ENCODE measurements at places on chromosomes 4 and X. TPM values are rescaled to one million over a fixed set of nuclear protein-coding genes. Genes with fewer than 3 reads are reported as not detected.

- peaks cover 7% of the 10 kb centered on the region for H3K27me3 ChIP-seq
- peaks cover 15% of the 10 kb centered on the region for H3K4me1 ChIP-seq
- no peak for DNase-seq
- H3K36me3 ChIP-seq: no peaks in the 10 kb centered on the region
- no peak overlapping the region for H3K4me3 ChIP-seq
Observed at GRCh38 chr4:20698382-20698781, 1.9 kb upstream of the PACRGL start.

GRCh38 chrX:44099366-44099765 lies 126.2 kb upstream of the NDP start:
- no peaks in the 10 kb centered on the region for H3K36me3 ChIP-seq
- no peak overlapping the region for H3K27ac ChIP-seq
- no peaks in the 10 kb centered on the region for H3K4me1 ChIP-seq
- H3K27me3 ChIP-seq: no peaks in the 10 kb centered on the region
- H3K4me3 ChIP-seq: no peak overlapping the region

- no peaks in the 10 kb centered on the region for H3K27me3 ChIP-seq
- no peak for DNase-seq
- no peak overlapping the region for H3K4me3 ChIP-seq
- H3K36me3 ChIP-seq: peaks cover 27% of the 10 kb centered on the region
- H3K4me1 ChIP-seq: no peaks in the 10 kb centered on the region
Observed at GRCh38 chrX:134793978-134794377, 135.7 kb upstream of the PLAC1 start.

GRCh38 chr4:26858947-26859401 lies 1.7 kb upstream of the STIM2 start:
- H3K4me1 ChIP-seq: peaks cover 42% of the 10 kb centered on the region
- no peaks in the 10 kb centered on the region for H3K36me3 ChIP-seq
- peak overlapping the region; percentile 82 for H3K4me3 ChIP-seq
- DNase-seq: no peak
- H3K27ac ChIP-seq: peak overlapping the region; percentile 97

DNA sequence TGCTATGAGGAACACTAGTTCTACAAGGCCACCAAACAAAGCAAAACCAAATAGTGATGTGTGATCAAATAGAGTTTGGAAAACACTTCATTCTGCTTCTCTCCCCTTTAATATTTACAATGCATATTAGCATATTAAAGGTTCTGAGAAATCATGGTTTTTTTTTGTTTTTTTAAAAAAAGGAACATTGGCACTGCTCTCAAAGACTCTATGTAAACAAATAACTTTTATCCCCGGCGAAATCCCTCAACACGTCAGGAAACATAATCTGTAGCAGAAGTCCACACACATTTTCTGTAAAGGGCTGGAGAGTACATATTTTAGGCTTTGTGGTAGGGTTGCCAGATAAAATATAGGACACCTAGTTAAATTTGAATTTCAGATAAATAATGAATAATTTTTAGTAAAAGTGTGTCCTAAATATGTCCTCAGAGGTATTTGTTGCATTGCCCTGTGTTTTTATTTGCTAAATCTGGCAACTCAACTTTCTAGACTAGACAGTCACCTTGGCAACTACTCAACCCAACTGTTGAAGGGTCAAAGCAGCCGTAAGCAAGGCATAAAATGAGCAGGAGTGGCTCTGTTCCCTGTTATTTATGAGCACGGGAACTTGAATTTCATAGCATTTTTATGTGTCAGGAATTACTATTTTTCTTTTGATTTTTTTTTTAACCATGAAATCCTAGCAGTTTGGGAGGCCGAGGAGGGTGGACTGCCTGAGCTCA lies 8.6 kb downstream of the SPATA4 start:
- H3K4me3 ChIP-seq: no peak overlapping the region
- no peaks in the 10 kb centered on the region for H3K36me3 ChIP-seq
- H3K4me1 ChIP-seq: no peaks in the 10 kb centered on the region
- H3K27me3 ChIP-seq: no peaks in the 10 kb centered on the region
- H3K27ac ChIP-seq: no peak overlapping the region
- DNase-seq: no peak

The KLKB1 gene
- 1.6 TPM for total RNA-seq

DNA sequence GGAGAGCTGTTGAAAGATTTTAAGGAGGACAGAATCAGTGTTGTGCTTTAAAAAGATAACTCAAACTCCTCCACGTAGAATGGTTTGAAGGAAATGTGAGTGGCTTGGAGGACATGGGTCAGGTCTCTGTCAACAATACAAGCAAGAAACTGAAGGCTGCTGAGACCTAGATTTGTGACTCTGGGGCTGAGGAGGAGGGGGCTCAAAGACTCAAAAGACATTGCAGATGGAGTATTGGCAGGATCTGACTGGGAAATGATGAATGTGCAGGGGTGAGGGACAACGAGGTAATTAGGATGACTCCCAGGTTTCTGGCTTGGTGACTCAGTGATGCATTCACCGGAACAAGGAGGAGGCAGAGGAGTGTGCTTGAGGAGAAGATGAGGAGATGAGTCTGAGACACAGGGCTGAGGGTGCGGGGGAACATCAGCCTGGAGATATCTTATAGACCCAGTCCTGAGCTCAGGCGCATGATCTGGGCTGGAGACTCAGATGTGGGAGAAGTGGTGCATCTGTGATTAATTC lies 3.3 kb upstream of the RPS4X start:
- no peak for DNase-seq
- no peaks in the 10 kb centered on the region for H3K27me3 ChIP-seq
- H3K27ac ChIP-seq: no peak overlapping the region
- no peak overlapping the region for H3K4me3 ChIP-seq
- H3K4me1 ChIP-seq: peaks cover 9% of the 10 kb centered on the region

All from lower lobe of right lung (tissue), 2 donors.